Aortic smooth muscle cell (primary cell): ENCODE measurements at places on chromosomes 1 and 21. TPM values are rescaled to one million over a fixed set of nuclear protein-coding genes. Genes with fewer than 3 reads are reported as not detected.

Gene DMRTA2
- total RNA-seq, result 0.12 and 0.13 TPM in 2 replicates

Gene TLR5
- 0.12 and 0.13 TPM in 2 replicates for total RNA-seq

Gene CA6
- not detected in 2 replicates for total RNA-seq

Gene EXTL1
- 0.06 and 0.13 TPM in 2 replicates for total RNA-seq

Gene PDE9A
- total RNA-seq, result 0.44 and 1.2 TPM in 2 replicates

Gene NES
- total RNA-seq, result 124 and 159 TPM in 2 replicates

Gene MX2
- total RNA-seq, result 0.44 and 0.92 TPM in 2 replicates

Gene PCP4
- not detected in 2 replicates for total RNA-seq

Gene PDPN
- 0.06 TPM in 1 of 2 replicates, not detected in the other for total RNA-seq

Gene ADARB1
- total RNA-seq, result 4.8 and 9.1 TPM in 2 replicates

Gene SPATA45
- total RNA-seq, result 0.44 and 0.53 TPM in 2 replicates

Gene AGT
- 1.3 and 1.5 TPM in 2 replicates for total RNA-seq

Gene IL20
- total RNA-seq, result not detected in 2 replicates

Gene LCE1F
- total RNA-seq, result not detected in 2 replicates

Gene RAB25
- not detected in 2 replicates for total RNA-seq

Gene C1QA
- total RNA-seq, result 0.13 TPM in 1 of 2 replicates, not detected in the other

Gene GJB4
- not detected in 2 replicates for total RNA-seq

Gene B3GALT2
- 0.25 and 0.26 TPM in 2 replicates for total RNA-seq

Gene S100A7
- total RNA-seq, result not detected in 2 replicates

Gene INKA2
- 1.4 and 7.1 TPM in 2 replicates for total RNA-seq

Gene GCSAML
- not detected in 2 replicates for total RNA-seq

Gene DISP3
- not detected in 2 replicates for total RNA-seq

Gene AK2
- 73.3 and 87.7 TPM in 2 replicates for total RNA-seq

Gene TCEA3
- total RNA-seq, result 14.0 and 20.3 TPM in 2 replicates

Gene KCNJ10
- not detected in 2 replicates for total RNA-seq

Gene PDC
- 0.06 TPM in 1 of 2 replicates, not detected in the other for total RNA-seq

Gene UQCRHL
- total RNA-seq, result 11.7 and 12.0 TPM in 2 replicates

Gene LYPLA2
- 35.8 and 45.2 TPM in 2 replicates for total RNA-seq

Gene LRRC8B
- total RNA-seq, result 0.75 and 2.1 TPM in 2 replicates

Gene LRRC38
- 0.50 TPM in 1 of 2 replicates, not detected in the other for total RNA-seq

Gene HAO2
- not detected in 2 replicates for total RNA-seq

Gene IL12RB2
- total RNA-seq, result not detected in 2 replicates

Gene MMEL1
- total RNA-seq, result 0.40 and 0.75 TPM in 2 replicates

Gene OLFM3
- not detected in 2 replicates for total RNA-seq

Gene IL22RA1
- total RNA-seq, result 0.13 and 0.25 TPM in 2 replicates

Gene NGF
- 7.7 and 12.7 TPM in 2 replicates for total RNA-seq

Gene TNNI3K
- total RNA-seq, result 1.2 and 1.7 TPM in 2 replicates

Gene TAS1R1
- total RNA-seq, result 0.40 and 0.44 TPM in 2 replicates

Gene IRF2BP2
- total RNA-seq, result 74.0 and 81.3 TPM in 2 replicates

Gene CHRM3
- 0.37 and 5.2 TPM in 2 replicates for total RNA-seq

Gene RGS1
- total RNA-seq, result not detected in 2 replicates

Gene ITLN2
- not detected in 2 replicates for total RNA-seq

Gene MRAP
- not detected in 2 replicates for total RNA-seq

Gene GALE
- 19.3 and 29.3 TPM in 2 replicates for total RNA-seq

Gene CYP4Z1
- total RNA-seq, result 0.13 TPM in 1 of 2 replicates, not detected in the other

Gene CFHR2
- total RNA-seq, result not detected in 2 replicates

Gene BEST4
- total RNA-seq, result 0.12 and 0.13 TPM in 2 replicates
